ENCODE measurements at places on chromosomes 3 and 15.

DNA sequence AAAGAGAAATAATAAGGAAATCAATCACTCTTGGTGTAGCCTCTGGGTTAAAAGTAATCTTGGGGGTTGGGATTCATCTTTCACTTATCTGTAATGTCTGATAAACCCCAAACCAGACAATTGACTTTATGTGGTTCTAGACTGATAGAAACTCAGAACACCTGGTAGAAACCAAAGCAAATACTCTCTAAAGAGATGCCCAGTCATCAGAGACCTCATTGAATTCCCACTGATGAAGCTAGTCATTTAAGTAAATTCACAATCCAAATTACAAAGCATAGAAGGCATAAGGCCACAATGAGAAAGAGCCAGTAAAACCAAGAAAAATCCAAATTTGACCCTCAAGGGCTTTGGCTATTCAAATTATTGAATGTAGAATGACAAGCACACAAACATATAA lies 250.6 kb downstream of the MBNL1 start:
- no peak for DNase-seq

DNA sequence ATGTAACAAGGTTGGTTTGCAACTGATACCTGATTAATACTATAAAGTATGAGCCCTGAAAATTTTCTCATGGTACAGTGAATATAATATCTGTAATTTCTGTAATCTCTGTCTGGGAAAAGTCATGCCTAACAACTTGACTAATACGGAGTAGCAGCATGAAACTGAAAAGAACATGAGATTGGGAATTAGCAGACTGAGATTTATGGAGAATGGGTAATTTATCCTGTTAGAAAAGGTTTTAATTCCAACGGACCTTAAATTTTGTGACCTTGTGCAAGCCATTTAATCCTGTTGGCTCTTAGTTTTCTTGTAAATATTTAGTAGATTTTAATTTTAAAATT lies 90.2 kb upstream of the CMC1 start:
- DNase-seq = no peak

GRCh38 chr15:77021803-77022381 lies 27.0 kb downstream of the PSTPIP1 start:
- DNase-seq = peak; percentile 61

DNA sequence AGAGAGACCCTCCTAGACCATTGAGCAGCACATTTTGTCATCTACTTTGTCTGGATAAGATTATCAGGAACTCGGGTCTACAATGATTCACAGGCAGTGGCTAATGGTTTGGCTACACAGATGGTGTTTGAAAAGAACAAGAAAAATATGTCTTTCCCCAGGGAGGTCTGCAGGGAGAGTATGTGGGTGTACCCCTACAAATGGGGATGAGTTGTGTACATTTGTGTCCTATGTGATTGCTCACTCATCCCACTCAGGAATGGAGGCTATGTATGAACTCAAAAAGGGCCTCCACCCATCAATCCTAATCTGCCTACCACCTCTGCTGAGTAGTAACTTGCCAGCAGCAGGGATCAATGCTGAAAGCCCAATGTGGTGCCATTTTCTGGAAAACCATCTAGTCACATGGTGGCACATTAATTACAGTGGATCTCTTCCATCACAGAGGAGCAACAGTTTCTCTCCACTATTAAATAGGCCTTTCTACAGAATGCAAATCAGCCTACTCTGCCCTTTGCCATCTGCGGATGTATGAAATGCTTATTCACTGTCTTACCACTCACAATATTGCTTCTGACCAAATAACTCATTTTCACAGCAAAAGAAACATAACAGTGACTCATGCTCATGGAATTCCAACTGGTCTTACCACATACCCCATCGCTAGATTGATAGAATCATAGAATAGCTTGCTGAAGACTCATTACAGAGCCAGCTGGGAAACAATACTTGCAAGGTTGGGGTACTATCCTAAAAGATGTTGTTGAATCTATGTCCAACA lies 48.3 kb upstream of the TRIM42 start:
- no peak for DNase-seq

DNA sequence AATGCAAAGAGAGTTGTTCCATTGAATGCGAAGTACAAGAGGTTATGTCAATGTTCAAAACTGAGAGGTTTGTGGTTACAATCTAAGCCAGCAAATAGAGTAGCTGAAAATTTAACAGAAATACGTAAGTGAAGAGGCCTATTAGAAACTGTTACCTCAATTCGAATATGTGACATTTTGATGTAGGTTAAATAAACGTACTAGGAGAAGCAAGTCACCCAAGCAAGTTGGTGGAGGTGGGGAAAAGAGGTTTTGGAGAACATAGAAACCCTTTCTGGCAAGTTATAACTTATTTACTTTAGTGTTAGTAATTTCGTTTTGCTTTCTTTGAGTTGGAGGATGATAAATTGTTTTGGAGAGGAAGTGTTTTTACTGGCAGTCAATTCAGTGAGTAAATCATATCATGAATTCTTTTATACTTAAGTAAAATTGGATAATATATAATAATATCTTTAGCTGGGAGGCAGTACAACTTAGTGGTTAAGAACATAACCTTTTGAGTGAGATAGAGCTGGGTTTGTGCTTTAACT lies 91.2 kb upstream of the NAALADL2 start:
- no peak for DNase-seq

DNA sequence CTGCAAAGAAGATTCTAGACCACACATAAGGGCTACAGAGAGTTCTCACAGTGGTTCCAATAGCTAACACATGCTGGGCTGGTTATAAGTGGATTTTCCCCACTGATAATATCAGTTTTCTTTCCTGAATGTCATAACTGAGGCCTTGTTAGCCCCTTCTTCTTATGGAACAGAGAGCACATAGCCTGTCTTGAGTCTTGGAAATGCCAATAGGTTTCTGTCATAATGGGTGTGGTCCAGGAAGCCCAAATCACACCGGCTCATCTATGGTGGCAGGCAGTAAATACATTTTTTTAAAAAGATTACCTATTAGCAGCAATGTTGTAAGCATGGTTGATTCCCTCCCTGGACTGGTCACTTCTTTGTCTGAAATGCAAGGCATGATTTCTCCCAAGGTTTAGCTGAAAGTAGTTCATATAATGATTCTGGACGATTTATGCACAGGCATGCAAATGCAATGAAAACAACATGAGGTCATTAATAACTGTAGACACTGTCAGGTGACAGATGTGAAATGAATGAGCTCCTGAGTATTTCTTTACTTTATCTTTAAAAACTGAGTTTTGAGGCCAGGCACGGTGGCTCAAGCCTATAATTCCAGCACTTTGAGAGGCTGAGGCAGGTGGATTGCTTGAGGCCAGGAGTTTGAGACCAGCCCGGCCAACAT lies 67.2 kb upstream of the ATP2C1 start:
- DNase-seq = no peak
